ENCODE measurements at places on chromosomes 11 and 22.

DNA sequence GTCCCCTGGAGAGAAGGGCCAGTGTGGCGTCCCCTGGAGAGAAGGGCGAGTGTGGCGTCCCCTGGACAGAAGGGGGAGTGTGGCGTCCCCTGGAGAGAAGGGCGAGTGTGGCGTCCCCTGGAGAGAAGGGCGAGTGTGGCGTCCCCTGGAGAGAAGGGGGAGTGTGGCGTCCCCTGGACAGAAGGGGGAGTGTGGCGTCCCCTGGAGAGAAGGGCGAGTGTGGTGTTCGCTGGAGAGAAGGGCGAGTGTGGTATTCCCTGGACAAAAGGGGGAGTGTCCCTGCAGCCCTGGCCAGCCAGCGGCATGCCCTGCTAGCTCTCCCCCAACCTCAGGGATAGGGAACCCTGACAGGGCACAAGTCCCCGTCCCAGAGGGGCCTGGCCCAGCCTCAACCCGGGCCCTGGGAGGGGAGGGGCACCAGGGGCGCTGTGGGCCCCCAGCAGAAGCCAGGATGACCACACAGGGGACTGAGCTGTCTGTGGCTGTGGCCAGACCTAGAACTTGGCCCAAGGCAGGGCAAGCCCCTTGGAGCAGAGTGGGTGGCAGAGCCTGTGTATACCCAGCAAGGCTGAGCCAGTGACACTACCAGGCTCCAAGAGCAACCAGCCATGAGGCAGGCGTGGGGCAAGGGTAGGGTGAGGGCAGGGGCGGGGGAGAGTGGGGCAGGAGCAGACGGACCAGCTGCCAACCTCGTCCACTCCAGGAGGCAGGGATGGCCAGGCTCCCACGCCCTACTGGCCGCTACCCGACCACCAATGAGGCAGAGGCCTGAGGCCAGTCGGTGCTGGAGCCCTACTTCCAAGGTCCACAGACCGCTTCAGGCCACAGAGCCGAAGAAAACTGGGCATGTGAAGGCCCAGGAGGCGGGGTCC is 4.2 kb downstream of the HRAS start:
- no peak for DNase-seq

- peak; percentile 90 for DNase-seq
Observed at GRCh38 chr11:12288212-12288930, 89.0 kb upstream of the PARVA start.

DNA sequence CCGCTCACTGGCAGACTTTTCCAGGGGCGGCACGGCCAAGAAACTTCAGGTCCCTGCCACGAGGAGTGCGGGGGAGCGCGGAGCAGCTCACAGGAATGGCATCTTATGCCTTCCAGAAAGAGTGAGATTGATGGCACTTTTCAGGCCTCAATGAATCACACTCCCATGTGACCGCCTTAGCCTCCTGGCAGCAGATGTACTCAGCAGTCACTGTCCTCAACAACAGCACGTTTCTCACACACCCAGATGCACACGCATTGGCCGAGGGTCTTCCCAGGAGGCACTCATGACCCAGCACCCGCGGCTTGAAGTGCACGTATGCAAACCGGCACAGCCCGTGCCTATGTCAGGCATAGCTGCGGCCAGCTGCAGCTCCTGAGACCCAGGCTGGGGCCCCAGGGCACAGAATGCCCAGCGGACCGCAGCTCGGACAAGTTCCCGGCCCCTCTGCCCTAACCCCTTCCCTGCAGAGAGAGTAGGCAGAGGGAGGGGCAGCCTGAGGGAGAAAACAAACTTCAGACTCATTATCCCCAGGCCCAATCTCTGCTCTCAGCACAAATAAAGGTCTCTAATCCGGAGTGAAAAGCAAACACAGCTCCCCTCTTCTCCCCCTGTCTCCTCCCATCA is 48.3 kb downstream of the RPUSD4 start:
- peak; percentile 93 for DNase-seq

- DNase-seq: no peak
Observed at GRCh38 chr22:22752199-22752555, 107.8 kb downstream of the GGTLC2 start.

DNA sequence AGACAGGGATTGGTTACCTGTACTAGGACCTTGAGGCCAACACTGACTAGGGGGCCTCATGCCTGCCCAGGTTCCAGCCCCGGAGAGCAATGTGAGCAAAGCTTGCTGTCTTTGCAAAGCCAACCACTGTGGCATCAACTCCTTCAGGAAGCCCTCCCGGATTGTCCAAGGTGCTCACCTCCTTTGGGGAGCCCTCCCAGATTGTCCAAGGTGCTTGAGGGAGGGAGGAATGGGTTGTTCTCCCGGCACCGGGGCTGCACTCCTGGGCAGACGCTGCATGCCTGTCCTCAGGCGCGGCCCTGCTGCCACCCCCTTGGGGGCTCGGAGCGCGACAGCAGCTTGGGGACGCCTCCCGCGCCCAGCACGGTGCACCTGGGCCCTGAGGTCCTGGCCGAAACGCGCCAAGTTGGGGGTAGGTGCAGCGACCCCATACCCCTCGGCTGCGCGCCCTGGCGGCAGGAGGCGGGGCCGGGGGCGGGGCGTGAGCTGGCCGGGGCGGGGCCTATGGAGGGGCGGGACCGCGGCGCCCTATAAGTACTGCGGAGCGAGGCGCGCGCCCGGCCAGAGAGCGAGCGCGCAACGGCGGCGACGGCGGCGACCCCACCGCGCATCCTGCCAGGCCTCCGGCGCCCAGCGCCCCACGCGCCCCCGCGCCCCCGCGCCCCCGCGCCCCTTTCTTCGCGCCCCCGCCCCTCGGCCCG is at the start of gene CD81:
Gene CD81, plus strand, starts transcription at position 560 of the 701 bp plus-strand sequence. CDS start 240 bp downstream, outside the sequence.
- DNase-seq: peak; percentile 84

DNA sequence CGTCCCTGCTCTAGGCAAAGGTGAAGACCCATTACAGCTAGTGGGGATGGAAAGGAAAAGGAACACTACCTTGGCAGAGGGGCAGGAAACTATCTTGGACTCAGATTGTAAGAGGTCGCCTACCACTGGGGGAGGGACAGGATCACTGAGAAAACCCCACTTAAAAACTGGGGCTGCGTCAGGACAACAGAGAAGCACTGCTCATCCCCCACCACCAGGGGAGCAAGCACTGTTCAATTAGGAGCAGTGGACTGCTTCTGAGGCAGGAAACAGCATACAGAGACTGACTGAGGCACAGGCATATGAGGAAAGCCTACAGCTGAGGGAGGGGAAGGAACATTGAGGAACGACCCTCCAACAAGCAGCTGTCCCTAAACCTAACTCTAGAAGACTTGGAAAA is 20.8 kb upstream of the DLAT start:
- no peak for DNase-seq

DNA sequence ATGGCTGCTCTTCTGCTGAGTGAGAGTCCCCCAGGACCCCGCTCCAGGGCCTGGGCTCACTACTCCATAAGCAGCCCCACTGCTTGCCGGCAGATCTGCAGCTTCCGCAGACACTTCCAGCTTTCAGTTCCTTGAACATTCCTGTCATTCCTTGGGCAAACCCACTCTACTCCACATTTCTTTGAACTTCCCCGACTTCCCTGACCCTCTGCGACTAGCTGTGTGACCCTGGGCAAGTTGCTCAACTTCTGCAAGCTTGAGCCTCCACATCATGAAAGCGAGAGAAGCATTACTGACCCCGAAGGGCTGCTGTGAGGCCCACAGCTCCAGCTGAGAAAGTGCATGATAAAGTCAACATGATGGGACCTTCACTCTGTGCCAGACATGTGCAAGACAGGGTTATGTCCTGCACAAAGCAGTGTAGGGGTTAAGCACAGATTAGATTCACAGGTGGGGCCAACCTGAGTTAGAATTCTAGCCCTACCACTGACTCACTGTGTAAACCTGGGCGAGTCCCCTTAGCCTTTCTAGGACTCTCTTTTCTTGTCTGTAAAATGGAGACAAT is 51.8 kb downstream of the THAP12 start:
- DNase-seq: no peak

DNA sequence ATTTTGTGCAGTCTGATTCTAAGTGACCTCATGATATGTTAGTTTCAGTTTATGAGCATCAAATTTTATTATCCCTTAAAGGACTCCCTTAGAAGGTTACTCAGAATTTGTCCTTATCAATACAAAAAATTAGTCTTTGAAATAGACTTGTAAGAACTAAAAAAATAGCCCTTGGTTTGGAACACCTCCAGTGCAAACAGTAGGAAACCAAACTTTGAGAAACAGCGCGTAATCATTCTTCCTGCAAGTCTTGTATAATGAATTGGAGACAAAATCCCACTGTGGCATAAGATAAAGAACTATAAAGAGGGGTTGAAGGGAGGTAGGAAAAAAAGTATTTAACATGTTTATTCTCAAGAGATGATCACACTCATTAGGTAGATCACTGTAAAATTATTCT is 10.8 kb upstream of the MSANTD4 start:
- DNase-seq: no peak
